Activated T-helper 1 cell treated with anti-CD3 and anti-CD28 coated beads, Interleukin-2, amount 50 U/mL, for 16 hours (primary cell): ENCODE measurements at places on chromosomes 2 and 18.

- no peak for DNase-seq
Measured at GRCh38 chr18:3538456-3538855, 88.5 kb downstream of the TGIF1 start.

DNA sequence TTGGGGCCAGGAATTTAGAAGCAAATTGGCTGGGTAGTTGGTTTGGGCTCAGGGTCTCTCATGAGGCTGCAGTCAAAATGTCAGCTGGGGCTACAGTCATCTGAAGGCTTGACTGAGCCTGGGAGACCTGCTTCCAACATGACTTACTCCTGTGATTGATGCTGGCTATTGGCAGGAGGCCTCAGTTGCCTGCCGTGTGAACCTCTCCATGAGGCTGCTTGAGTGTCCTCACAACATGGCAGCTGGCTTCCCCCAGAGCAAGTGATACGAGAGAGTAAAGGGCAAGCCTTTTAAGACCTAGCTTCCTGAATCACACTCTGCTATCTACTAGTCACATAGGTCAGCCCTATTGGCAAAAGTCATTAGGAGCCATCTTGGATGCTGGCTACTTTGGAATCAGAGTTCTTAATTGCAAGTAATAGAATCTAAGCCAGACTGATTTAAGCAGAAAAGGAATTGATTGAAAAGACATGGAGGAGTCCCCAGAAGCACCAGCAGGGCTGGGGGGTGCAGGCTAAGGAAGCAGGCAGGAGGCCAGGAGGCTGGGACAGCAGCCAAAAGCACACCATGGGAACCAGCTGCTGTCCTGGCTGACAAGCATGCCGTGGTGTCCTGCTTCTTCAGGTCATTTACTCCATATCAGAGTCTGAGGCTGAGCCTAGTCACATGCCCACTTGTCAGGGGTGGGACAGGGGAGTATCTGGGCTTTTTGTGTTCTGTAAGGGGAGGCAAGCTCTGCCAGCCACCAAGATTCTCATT, 7.8 kb upstream of the GIGYF2 start:
- DNase-seq, result no peak

DNA sequence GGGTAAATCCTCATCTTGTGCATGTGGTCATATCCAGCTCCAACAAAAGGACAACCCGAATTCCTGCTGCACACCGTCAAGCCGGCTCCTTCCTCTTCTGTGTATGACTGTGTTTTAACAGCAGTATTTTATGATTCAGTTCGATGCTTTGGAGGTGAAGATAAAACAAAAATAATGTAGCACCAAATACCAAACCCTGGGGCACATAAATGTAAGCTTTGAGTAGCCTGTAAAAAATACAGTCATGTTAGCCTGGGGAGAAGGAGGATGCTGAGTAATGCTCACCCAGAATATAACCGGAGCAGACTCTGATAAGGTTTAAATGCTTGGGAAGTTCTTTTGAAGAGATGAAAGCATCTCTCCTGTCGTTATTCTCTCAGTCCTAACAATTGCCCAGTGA, 225.0 kb downstream of the SUCLG1 start:
- no peak for DNase-seq

- DNase-seq, result no peak
Measured at GRCh38 chr2:226909836-226910235, 74.0 kb downstream of the RHBDD1 start.

- DNase-seq, result no peak
Measured at GRCh38 chr2:552906-553305, 124.3 kb downstream of the TMEM18 start.

GRCh38 chr2:37377187-37377532, 32.7 kb downstream of the QPCT start:
- DNase-seq, result no peak

- DNase-seq, result no peak
Measured at GRCh38 chr2:16765356-16765755, 99.7 kb upstream of the CYRIA start.

DNA sequence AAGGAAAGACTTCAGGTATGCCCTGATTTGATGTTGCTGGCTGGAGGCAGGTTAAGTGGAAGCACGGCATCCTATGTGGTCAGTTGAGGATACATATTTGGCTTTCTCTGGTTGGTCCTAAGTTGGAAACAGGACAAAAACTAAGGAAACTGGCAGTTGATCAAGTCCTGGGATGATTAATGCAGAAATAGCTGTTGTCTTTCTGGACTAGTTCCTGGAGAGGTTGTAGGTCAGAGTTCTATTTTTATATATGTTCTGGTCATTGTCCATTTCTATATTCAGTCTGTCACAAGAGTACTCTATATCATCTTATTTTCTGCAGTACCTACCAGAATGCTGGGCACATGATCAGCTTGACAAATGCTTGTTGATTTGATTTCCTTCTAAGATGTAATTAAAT, 4.0 kb upstream of the SLC35F5 start:
- DNase-seq, result no peak

GRCh38 chr18:29034113-29034856, 857.4 kb upstream of the CDH2 start:
- no peak for DNase-seq

- no peak for DNase-seq
Measured at GRCh38 chr2:21011876-21012556, 31.9 kb downstream of the APOB start.

DNA sequence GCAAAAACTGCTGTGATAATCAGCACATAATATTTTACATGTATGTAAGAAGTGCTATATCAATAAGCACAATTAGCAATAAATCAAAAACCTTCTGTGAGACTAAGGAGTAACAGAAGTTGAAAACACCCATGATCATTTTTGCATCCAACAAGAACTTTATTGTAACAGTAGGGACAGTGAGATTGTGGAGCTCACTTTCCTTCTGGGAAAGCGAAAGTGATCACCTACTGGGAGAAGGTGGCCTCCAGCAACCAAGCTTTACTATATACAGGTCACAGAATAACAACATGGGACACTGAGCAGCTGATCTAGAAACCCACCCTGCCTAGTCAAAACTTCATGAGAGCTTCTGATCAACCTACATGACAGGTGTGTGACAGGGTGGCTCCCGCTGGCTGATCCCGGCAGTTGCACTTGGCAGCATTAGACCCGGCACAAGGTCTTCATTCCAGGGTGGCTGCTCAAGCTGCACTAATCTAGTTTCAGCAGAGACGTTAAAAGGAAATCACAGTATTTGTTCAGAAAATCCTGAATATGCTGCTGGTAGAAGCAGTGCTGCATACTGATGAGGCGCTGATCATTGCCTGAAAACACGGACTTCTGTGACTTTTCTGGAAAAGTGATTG, 63.5 kb upstream of the ARL5A start:
- no peak for DNase-seq

DNA sequence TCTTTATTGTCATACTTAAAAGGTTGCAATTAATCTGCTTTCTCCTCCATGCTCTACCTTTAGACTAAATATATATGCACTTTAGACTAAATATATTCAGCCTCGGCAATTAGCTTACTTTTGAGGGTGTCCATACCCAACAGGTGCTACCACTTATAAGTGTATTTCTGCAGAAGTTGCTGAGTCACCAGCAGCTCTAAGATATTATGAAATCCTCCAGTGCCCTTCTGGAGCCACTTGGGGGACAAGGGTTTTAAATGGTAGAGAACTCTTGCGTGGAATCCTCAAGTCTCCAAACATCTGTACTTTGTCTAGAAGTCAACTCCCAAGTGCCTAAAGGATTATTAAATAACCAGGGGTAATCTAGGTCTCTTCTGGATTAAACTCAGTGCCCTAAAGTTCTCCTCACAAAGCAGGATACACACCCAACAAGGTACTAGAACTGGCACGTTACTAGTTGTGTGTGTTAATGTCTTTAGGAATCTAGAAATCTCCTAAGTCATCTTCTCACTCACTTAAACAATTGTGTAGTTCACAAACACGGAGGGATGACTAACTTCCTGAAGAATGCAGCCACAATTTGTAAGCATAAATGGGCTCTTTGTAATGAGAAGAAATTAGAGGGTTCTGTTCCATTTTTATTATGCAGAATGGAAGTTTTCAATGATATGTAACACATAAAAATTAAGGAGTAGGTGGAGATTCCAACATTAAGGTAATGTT, 159.7 kb downstream of the CD226 start:
- DNase-seq, result no peak

- DNase-seq, result no peak
Measured at GRCh38 chr18:34509163-34509562, 200.9 kb upstream of the DTNA start.

DNA sequence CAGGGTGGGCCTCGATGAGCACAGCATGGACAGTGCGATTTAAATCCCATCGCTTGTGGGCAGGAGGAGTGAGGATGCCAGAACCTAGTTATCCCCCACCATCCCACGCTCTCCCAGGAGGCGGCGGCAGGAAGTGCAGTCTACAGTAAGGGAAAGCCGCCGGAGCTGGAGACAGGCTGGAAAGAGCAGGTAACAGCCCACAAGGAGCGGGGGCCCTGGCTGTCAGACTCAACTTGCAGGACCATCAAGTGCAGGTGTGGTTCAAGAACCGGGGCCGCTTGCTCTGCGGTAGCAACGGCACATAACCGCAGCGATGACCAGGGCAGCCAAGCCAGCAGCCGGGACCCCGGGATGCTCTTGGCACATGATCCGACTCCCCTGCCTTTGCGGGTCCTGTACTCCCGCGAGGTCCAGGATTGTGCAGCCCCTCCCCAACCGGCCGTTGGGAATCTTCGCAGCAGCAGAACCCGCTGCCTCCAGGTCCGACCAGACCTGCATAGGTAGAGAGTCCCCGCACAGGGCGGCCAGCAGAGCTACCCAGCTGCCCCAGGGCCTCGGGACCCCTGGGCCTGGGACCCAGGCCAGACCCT, 82.1 kb downstream of the BIN1 start:
- DNase-seq, result no peak

GRCh38 chr2:113305146-113305545, 26.4 kb upstream of the PAX8 start:
- no peak for DNase-seq

DNA sequence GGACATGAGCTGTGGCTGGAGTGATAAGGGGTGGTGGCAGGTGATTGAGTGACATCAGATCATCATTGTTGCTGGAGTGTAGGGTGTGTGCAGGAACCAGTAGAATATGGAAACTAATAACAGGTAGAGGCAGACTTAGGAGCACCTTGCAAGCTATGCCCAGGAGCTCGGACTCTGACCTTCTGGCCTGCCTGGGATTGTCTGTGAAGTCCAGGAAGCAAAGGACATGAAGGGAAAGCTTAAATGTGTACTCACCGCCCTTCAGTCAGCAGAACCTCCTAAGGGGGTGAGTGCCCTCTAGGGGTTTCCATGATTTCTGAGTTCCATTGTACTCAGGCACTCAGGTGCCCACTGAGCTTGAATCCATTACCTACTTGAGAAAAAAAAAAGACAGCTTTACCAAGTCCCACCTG, 104.2 kb downstream of the CRIM1 start:
- no peak for DNase-seq

GRCh38 chr2:84942964-84943421, 28.0 kb upstream of the KCMF1 start:
- DNase-seq, result no peak

GRCh38 chr18:61340148-61340547, 6.9 kb downstream of the CDH20 start:
- DNase-seq, result no peak

DNA sequence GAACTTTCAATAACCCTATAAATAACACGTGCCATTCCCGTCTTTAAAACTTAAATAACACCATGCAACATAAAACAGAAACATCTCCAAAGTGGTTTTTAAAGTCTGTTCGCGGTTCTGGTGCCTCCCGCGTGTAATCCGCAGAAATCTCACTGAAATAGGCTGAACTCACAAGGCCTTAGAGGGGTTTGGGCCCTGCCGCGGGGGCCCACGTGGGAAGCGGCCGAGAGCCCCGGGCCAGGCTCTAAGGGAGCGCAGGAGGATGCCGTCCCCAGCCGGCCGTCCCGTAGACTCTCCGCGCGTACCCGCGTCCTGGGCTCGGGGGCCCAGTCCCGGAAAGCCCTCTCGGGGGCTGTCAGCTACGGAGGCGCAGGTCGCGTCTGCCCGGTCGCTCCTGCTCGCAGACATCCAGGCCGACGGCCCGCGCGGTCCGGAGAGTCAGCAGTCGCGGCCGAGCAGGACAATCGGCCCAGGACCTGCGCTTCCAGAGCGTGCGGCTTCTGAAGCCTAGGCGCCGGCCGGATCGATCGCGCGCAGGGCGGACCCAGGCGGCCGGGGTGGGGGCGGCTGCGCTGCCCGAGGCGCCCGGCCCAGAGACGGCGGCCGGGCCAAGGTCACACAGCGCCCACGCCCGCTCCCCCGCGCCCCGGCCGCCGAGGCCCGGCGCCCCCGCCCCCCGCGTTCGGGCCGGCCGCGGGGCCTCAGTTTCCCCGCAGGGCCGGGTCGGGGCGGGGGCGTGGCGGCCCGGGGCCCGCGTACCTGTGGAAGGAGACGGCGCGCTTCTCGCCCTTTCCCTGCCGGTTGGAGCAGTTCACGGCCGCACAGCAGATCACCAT, 558 bp downstream of the THAP4 start:
- no peak for DNase-seq

- DNase-seq, result no peak
Measured at GRCh38 chr2:37919631-37920032, 5.5 kb upstream of the RMDN2 start.

GRCh38 chr2:163953390-163953907, 217.6 kb upstream of the FIGN start:
- DNase-seq, result no peak

GRCh38 chr2:129780316-129781270, 198.9 kb upstream of the RAB6C start:
- DNase-seq, result no peak

DNA sequence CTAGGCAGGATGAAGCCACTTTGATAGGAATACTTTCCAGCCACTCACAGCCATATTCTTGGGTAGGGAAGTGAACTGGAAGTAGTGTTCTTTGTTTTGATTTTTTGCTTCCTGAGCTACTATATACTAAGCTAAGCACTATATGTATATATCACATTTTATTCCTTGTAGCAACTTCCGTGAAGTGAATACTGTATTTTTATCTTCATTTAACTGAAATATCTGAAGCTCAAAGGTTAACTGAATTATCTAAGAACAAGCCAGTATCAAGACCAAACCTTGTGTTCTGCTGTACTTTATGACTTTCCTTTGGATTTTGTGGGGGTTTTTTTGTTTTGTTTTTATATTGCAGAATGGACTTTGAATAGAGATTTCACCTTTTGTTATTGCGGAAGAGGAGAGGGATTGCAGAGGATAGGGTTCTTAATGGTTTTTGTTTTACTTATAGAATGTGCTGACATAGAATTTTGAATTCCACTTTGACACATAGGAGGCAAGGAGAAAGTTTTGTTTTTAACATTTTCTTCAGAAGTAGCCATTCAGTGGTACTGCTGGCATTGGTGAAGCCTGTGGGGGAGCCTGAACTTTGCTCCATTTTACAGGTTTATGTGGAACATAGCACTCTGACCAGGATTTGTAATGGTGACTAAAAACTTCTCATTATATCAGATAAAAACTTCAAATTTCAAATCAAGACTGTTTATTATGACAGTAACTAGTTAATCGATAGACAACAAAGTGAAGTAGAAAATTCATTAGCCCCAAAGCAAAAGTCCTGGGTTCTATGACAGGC, 24.1 kb upstream of the RNF138 start:
- DNase-seq, result no peak

GRCh38 chr2:65728477-65729180, 296.2 kb upstream of the SPRED2 start:
- DNase-seq, result no peak

- DNase-seq, result no peak
Measured at GRCh38 chr2:241279413-241279812, 36.1 kb downstream of the HDLBP start.
